T-helper 22 cell (primary cell): ENCODE measurements at places on chromosomes 5 and 9.

- no peak for DNase-seq
Measured at GRCh38 chr9:107827304-107827703, 337.7 kb upstream of the KLF4 start.

DNA sequence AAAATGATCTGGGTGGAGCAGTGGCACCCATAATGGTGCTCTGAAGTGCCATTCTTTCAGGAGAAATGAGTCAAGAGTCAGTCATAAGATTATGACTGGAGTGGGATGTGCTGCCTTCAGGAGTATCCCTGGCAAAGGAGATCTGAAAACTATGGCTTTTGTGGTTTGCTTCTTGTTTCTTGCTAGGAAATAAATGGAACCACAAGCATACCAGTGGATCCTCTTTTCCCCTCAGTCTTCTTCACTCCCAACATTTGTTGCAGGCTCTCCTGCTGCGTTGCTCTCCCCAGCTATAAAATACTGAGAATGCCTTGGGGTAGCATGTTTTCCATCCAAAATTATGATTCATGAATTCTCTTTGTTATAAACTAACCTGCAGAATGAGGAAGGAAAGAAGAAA, 199.1 kb downstream of the NNT start:
- no peak for DNase-seq

DNA sequence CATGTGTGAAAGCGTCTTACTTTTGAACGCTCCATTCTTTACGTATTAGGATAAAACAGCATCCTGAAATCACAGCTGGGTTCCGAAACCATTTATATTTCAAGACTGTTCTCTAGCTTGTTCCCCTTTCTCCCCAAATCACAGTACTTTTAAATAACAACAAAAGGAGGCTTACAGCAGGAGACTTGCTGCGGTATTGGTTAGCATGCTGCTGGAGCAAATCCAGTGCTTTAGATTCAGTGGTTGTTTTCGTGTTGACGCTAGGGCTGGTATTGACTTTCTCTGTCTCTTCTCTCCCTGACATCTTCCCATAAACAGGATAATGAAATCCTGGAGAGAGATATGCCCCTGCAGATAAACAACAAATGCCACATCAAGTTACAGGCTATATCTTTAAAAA, 103.1 kb downstream of the ZNF608 start:
- no peak for DNase-seq

GRCh38 chr5:94802450-94802849, 184.0 kb downstream of the SLF1 start:
- no peak for DNase-seq

DNA sequence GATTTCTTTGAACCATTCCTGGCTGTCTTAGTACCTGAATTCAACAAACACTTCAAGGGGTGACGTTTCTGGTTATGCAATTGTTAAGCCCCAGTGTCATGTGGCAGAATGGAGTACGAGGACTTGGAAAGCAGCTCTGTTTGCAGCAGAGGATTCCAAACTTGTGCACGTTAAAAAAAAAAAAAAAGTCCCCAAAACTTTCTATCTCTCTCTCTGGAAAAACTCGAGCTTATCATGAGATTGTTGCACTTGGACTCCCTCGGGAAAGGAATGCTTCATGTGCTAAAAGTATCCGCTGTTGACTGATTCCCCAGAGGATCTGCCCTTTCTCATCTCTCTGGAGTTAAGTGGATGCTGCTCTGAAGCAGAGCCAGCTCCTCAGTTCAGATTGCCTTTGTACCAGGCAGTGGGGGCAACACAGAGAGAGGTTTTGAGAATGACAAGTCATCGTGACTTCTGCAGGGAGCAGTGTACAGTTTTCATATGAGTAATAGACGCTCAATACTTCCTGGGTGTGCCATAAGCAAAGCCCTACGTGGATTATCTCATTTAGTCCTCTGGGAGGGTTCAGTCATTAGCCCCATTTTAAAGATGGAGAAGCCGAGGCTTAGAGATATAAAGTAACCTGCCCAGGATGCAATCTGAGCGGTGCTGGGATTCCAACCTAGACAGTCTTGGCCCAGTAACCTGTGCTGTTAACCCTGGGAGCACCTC, 28.1 kb downstream of the TMOD1 start:
- no peak for DNase-seq

DNA sequence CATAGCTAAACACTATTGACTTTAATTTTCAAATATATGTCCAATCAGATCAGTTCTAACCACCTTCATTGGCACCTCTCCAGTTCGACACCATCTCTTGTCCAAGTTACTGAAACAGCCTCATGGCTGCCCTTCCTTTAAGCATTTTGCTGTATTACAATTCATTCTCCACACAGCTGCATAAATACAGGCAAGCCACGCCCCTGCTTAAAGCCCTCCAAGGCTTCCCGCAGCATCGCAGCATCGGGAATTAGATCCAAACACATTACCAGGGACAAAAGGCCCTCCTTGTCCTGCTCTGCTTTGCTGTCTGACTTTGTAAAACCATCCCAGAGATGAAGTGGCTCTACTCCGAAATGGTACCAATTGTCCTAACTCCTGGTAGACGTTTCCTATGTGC, 75.1 kb upstream of the RAI14 start:
- no peak for DNase-seq

DNA sequence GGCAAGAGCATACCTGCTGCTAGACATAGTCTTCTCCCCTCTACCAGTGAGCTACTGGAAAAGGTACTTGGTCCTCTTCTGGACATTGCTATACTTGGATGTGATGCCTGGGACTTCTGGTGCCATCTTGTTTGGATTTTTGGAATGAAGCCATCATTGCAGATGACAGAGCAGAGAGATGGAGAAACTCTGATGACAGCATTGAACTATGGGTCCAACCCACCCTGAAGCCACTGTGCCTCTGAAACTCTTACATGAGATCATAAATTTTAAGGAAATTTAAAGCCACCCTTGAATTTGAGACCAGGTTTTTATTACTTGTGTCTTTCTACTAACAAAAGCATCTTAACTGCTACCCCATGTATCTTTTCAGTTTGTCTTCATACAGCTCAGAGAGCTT, 151.1 kb upstream of the SMIM23 start:
- DNase-seq, result no peak

- no peak for DNase-seq
Measured at GRCh38 chr5:11909471-11909870, 5.2 kb upstream of the CTNND2 start.

DNA sequence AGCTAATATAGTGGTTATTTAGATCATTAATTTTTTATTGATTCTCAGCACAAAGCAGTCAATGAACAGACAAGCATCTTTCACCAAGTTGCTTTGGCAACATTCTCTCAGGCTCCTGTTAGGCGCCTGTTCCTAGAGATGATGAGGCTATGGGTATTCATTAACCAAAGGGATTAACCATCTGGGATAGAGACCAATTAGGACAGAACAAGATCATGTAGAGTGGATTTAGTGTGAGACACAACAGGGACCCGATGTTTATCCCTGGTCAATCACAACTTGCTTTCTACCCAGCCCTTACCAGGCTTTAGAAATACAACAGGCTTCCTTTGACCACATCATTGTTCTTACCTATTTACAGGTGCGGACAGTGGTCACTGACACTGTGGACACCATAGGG, 82.2 kb downstream of the PJA2 start:
- DNase-seq, result no peak

- no peak for DNase-seq
Measured at GRCh38 chr9:109972026-109972882, 192.3 kb downstream of the PALM2AKAP2 start.

DNA sequence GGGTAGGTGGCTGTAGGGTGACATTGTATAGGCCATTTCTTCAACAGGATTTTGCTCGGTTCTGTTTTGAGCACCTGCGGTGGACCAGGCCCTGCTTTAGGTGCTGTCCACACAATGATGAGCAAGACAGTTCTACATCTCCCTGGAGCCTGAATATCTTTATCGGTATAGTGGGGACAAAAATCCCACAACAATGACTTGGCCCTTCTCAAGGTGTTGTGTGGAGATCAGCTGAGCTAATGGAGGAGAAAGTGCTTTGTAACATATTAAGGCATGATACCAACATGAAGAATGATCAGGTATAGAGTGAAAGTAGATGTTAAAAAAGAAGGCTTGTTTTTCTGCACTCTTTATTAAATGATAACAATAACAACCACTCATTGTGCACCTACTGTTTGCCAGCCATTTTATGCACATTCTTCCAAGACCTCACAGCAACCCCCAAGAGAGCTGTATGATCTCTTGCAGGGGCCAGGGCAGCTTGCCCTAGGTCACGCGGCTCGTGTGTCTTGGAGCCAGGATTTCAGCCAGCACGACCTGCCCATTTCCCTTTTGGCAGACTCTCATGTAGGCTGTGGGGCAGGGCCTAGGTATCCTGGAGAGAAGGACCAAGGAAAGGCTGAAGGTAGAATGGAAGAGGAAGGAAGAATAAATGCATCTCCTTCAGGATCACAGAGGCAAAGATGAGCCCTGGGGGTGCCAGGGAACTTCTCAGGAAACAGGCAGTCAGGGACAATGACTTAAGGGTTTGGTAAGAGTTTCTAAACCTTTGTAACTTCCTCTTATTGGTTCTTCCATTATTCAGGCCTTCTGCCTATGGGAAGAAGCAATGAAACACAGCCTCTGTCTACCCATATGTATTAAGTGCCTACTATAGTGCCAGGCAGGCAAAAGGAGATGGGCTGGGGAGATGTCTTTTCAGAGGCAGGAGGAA, 50.0 kb upstream of the PPARGC1B start:
- no peak for DNase-seq

- no peak for DNase-seq
Measured at GRCh38 chr5:82673057-82673809, 395.1 kb upstream of the RPS23 start.

GRCh38 chr5:129244478-129244877, 149.9 kb downstream of the ISOC1 start:
- no peak for DNase-seq
